ENCODE measurements at places on chromosomes 1 and 21.

GRCh38 chr1:153505576-153505975 is 30.2 kb downstream of the S100A6 start:
- no peak for ATAC-seq

DNA sequence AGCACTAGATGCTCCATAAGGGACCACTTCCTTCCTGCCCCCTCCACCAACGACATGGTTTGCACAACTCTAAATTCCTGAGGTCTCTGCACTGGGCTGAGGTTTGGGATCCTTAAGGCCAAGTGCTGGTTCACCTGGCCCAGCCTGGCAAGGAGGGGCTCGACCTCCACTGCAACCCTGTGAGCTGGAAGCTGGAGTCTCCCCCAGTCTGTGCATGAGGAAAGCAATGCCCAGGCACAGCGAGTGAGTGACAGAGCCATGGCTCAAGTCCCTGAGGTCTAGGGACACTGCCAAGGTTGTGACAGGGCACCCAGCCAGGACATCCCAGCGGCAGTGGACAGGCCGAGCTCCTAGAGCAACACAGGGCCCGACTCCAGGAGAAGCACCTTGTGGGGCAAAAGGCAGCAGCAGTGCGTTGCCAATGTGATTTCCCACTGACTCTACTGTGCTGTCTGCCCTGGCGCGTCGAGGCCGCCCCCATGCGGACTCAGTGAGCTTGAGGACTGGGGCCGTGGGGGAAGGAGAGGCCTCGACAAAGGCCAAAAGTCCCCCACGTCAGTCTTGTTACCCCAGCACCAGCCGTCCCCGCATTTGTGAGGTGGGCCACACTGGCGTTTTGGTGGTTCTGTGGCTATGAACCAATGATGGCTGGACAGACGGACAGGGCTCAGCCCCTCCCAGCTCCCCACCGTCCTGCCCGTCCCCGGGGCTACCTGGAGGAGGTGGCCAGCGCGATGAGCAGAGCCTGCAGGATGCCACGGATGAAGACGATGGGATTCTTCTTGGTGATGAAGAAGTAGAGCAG is 30.0 kb downstream of the PODN start:
- ATAC-seq, result no peak

GRCh38 chr1:47190509-47190855 is 646 bp upstream of the PDZK1IP1 start:
- ATAC-seq, result no peak

DNA sequence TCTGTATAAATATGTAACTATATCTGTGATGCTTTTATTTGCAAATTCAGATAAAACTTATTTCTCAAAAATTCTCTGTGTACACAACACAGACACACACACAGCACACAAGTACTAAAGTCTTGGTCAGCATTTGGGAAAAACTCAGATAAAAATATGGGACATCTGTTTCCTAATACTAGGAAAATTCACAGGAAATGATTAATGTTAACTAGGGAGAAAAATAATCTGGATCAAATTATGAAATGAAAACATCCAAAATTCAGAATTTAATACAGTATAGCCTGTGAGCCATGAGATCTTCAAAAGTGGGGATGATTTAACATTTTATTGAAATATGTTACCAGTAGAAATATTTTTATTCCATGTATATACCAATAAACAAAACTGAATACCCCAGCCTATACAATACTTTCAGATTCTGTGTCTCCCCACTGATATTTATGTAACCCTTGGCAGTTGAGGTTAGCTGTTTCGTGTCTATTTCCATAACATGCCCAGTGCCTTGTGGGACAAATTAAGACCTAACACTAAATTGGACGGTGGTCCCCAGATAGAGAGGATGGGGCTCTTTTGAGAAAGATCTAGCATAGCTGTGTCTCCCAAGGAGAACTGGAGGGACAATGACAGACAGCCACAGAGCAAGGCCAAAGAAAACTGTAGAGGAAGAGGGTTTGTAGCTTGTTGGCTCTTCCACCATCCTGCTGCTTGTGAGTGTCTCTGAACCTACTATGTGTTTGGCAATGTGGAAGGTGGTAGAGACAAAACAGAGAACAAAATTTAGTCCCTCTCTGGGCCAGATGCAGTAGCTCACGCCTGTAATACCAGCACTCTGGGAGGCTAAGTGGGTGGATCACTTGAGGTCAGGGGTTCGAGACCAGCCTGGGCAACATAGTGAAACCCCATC is 47.2 kb downstream of the GNG12 start:
- ATAC-seq, result no peak

DNA sequence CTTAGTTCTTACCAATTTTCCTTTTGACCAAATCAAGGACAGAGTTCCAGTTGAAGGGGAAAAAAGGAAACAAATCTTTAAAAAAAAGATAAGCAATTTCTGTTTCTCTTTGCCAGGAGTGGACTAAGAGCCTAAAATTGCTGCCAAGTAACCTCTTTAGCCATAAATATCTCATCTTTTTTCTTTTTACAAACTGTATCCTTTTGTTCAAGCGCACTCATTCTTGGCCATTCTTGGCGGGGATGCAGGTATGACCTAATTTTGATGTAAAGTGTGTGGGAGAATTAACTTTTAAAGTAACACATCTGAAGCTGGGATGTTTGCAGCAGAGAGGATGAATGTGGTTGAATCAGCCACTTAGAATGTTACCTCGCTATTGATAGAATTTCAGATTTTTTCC is 13.4 kb upstream of the KIF1B start:
- no peak for ATAC-seq

DNA sequence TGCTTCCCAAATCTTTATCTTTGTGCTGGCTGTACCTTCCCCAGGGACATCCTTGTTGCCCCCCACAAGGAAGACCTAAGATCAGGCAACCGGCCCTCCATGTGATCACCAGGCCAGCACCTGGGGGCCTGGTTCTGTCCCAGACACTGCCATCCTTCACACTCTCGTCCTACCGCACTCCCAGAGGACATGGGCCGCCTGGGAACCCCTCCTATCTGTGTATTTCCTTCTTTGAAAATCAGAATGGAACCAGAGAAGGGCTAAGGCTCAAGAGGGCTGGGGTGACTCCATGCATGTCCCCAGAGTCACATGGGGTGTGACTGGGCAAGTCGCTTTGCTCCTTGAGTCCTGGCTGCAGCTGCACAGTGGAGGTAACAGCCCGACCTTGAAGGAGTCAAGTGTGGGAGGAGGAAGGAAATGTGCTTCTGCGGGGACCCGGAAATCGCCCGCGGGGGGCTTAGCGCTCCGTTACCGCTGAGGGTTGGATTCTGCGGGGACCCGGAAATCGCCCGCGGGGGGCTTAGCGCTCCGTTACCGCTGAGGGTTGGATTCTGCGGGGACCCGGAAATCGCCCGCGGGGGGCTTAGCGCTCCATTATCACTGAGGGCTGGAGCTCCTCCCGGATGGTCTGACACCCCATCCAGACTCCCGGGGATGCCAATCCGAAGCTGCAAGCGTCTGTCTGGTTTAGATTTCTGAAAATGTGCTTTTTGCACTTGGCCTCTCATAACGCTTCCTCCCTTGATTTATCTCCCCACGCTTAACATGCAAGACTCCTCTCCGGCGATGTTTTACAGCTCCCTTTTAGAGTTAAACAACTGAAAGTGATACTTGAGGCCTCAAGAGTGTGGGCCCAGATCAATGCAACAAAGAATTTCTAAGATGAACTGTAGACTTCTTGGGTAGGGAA is 278.9 kb downstream of the NPHP4 start:
- ATAC-seq, result no peak

DNA sequence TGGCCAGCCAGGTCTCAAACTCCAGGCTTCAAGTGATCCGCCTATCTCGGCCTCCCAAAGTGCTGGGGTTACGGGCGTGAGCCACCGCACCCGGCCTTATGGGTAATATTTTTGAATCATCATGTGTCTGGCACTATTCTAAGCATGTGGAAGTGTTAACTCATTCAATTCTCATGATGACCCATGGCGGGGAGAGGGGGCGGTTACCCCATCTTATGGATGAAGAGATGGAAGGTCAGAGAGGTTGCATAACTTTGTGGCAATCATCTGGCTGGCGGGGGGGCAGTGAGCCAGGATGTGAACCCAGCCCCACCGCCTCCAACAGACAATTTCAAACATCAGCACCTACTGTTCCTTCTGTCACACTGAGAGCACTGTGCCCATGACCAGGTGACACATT is 11.5 kb upstream of the TAS1R2 start:
- no peak for ATAC-seq

DNA sequence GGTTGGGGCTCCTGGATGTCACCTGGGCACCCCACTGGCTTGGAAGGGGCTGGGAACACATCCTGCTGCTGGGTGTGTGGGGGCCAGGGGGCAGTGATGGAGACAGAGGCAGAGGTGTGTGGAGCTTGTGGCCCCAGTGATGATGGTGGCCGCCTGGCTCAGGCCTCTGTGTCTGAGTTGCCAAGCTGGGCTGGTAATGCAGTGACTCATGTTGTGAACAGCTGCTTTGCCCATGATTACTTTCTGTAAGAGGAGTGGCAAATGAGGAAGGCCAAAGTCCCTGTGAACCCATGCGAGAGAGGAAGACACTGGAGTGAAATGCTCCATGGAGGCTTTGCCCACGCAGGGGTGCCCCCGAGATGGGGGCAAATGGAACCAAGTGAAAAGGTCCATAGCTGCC is 86.8 kb downstream of the KCNJ6 start:
- ATAC-seq, result peak; percentile 22

DNA sequence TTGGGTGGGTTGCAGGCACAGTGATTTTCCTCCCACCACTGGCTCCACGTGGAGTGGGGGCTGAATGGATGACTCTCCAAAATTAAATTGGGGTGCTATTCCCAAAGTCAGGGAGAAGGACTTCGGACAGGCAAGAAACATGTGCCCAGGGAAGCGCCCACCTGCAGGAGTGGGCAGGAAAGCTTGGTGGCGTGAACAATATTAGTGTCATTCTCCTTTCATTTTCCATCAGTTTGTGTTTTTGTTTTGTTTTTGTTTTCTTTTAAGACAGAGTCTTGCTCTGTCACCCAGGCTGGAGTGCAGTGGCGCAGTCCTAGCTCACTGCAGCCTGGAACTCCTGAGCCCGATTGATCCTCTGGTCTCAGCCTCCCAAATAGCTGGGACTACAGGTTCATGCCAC is 30.1 kb downstream of the TOMM20 start:
- no peak for ATAC-seq

GRCh38 chr1:185562461-185563359 is 171.5 kb upstream of the HMCN1 start:
- no peak for ATAC-seq

DNA sequence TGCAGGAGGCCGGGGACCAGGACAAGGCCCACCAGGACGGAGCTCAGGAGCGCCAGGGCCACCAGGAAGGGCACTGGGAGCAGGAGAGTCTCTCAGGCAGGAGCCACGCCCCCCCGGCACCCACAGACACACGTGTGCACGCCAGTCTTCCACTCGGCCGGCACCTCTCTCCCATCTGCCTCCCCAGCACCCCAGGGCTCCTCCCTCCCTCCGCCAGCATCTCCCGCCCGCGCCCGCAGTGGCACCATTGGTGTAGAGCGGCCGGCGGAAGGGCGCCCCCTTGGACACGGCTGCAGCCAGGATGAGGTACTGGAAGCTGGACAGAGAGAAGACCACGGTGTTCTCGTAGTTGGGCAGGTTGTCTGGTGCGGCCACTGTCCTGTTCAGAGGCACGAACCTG is 6.1 kb upstream of the MFAP2 start:
- no peak for ATAC-seq

- no peak for ATAC-seq
These were observed 101.8 kb upstream of the LPGAT1 start for GRCh38 chr1:211932231-211932932.

- no peak for ATAC-seq
These were observed 7.5 kb upstream of the PSEN2 start for GRCh38 chr1:226862890-226863289.

DNA sequence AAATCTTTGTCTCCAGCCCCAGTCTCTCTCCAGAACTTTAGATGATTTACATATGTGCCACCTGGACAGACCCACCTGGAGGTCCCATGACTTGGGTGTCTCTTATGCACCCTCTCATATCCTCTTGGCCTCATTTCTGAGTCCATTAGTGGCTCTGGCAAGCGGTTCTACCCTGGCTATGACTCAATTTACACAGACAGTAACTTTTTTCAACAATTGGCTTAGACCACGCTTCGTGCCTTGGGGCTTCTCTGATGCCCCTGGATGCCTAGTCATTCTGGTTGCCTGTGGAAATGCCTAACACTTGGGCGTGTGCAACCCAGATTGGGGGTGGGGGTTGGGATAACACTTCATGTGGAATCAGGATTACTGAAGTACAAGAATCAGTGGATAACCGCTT is 57.1 kb upstream of the GADD45A start:
- no peak for ATAC-seq

DNA sequence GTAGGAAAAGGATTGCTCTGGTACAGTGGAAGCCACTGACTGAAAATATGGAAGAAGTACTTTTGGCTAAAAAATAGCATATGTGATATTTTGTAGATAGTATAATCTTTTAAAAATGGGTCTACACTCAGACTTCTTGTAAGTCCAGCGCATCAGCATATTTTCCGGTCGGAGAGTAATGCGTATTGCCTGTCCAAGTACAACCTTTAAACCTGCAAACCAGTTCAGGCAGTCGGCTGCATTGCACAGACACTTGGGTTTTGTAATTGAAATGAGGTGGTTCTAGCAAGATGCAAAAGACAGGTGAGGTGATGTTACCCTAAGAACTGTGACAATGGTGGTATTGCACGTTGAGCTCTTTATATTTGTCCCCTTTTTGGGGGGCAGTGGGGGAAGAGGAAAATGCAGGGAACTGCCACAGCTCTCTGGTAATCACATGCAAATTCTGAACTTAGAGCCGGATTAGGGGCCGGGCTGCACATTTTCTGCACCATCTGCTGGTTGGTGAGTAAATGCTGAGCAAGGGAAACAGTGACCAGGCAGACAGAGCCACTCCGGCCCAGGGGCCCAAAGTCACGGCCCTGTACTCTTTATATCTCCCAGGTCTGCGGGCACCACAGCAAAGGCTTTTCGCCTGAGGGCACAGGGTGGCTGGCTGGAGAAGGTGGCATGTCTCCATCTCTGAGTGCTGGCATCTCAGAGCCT is 2.3 kb downstream of the GPR137B start:
- ATAC-seq, result no peak

- peak; percentile 79 for ATAC-seq
These were observed 38.4 kb downstream of the TAS1R2 start for GRCh38 chr1:18820791-18821641.

- ATAC-seq, result peak; percentile 6
These were observed 34.9 kb downstream of the WNT9A start for GRCh38 chr1:227912866-227913265.

- ATAC-seq, result peak; percentile 20
These were observed 720 bp upstream of the F3 start for GRCh38 chr1:94542088-94542870.

- no peak for ATAC-seq
These were observed 117.4 kb downstream of the DISC1 start for GRCh38 chr1:231743966-231744365.

DNA sequence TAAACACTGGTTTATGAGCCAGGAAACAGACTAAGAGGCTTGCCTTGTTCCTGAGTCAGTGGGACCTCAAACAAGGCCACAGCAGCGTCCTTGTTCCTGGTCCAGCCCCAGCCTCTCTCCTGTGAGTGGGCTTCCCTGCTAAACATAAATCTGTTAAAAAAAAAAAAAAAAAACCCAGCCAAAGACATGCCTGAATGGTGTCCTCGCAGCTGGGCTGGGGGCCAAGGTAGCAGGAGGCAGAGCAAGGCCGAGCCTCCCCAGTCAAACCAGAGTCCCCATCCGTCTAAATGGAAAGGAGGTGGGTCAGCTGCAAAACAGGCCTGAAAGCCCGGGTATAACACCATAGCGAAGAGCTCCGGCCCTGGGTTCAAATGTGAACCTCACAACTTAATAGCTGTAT is 18.1 kb upstream of the IFFO2 start:
- no peak for ATAC-seq

GRCh38 chr1:200786788-200787187 is 48.1 kb downstream of the CAMSAP2 start:
- ATAC-seq, result peak; percentile 28

- no peak for ATAC-seq
These were observed 30.4 kb upstream of the KANK4 start for GRCh38 chr1:62349470-62350233.

Data from motor neuron (in vitro differentiated cells).